ENCODE measurements at places on chromosomes 4 and X.

DNA sequence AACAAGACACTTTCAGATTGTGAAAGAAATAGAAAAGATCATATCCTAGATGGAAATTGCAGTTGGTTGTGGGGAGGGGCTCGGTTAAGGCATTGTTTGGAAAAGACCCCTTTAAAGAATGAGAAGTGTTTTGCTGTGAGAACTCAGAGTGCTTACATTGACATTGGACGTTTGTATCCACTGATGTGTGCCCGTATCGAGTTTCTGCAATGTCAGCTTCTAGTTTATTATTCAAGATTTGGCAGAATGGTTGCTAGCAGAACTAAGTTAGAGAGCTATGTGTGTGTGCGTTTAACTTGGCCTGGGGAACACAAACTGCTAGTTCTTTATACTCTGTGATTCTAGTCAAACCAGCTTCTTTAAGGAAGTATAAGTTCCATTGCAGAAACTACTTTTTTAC is 2702.5 kb downstream of the PCDH7 start:
- no peak for DNase-seq

DNA sequence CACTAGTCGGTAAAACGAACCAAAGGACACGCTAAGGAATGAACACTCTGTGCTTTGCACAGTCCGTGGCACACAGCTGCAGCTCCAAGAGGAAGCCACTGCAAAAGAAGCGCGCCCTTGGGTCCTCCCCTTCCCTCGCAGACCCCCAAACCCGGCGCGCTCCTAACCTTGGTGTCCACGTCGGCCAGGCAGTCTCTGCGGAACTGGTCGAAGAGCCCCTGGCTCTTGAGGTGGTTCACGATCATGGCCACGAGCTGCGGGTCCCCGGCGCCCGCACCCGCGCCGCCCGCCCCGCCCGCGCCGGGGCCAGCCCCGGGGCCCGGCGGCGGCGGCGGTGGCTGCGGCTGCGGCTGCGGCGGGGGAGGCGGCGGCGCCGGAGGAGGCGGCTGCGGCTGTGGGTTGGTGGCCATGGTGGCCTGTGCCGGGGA is 333 bp downstream of the BOD1L1 start:
- DNase-seq: no peak

DNA sequence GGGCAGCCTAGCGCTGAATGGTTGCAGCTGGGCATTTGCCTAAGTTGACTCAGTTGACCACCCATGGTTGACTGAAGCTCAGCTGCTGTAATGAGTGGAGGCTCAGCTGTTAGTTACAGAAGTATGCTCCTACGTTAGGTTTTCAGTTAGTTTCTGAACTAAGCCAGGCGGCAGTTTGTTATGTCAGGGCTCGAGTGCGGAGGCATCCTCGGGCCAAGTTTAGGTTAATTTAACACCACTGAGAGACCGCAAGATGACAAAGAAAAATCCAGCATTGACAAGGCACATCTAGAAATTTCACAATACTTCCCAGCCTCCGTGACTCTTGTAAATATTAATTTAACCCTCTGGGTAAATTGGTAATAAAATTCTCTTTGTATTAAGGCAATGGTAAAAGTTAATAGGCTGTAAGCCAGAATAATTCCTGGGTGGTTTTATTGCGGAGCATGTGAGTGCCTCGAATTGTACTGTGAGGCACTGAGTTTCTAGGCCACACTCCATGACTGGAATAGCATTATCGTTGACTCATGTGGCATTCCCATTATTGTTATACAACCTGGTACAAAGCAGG is 33.1 kb upstream of the CDKN2AIP start:
- no peak for DNase-seq

DNA sequence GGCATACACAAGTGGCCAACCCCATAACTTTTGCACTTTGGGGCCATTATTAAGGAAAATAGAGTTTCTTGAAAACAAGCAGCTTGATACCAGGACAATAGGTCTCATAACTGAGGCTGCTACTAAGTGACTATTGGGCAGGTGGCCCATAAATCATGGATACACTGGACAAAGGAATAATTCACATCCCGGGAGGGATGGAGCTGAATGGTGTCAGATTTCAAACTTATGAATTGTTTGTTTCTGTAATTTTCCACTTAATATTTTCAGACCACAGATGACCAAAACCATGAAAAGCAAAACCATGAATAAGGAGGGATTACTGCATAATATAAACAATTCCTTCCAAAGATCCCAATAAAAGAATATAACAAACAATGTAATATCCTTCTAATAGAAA is 114.4 kb downstream of the WDFY3 start:
- DNase-seq: no peak

- no peak for DNase-seq
Measured at GRCh38 chrX:145552643-145553042, 265.0 kb upstream of the SLITRK2 start.

GRCh38 chrX:848386-848785 is 217.8 kb downstream of the SHOX start:
- DNase-seq: no peak

- DNase-seq: no peak
Measured at GRCh38 chr4:98226396-98226795, 34.8 kb upstream of the RAP1GDS1 start.

- peak; percentile 47 for DNase-seq
Measured at GRCh38 chrX:48493890-48494364, 14.9 kb upstream of the PORCN start.

DNA sequence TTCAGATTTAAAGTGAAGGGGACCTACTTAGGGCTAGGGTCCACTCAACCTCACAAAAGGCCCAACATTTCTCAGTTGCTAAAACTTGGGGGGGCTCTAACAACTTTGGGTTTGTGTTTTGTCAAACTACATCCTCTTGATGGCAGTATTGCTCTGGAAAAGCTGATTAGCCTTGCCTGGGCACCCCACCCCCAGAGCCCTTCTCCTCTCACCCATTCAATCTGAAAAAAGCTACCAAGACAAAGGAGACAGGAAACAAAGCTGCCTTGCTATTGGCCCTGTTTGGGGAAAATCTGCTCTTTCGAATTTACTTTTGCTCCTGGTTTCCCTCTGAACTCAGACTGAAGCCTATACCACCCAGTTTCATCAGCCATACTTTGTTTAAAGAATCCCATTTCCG is 195.2 kb upstream of the STK26 start:
- peak; percentile 27 for DNase-seq

- no peak for DNase-seq
Measured at GRCh38 chr4:54566608-54567007, 91.1 kb upstream of the KIT start.

- DNase-seq: no peak
Measured at GRCh38 chr4:150593996-150594395, 12.0 kb downstream of the MAB21L2 start.

GRCh38 chr4:182620111-182620980 is 296.8 kb downstream of the DCTD start:
- DNase-seq: no peak

- DNase-seq: no peak
Measured at GRCh38 chrX:13761606-13762414, 27.3 kb downstream of the OFD1 start.

DNA sequence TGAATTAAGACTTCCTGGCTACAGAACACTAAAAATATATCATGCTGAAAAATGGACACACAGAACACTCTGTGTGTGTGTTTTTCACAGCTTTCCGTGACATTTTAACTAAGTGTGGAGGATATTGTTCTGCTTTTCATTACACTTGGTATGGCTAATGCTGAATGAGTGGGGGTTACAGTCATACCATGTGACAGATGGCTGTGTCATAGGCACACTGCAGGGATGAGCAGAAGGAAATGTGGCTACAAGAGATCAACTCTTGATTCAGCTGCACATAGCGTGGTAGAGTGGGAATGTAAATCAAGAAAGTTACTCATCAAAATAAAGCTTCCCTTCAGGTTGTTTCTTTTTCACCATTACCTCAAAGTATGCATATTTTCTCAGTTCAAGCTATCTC is 669.8 kb downstream of the IQCM start:
- DNase-seq: no peak

DNA sequence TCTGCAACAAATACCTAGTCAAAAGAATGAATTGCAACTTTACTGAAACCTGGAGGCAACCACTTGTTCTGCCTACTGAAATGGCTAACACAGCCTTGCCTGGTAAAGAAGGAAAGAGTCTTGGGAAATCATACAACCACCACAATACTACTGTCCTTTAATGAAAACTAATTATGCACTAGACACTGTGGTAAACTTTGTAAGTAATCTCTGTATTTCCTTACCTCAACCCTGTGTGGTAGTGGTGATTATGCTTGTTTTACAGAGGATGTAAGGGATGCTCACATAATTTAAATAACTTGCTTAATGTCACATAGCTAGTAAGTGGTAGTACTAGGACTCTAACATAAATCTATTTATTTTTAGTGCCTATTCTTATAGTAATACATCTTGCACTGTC is 44.7 kb downstream of the TMEM156 start:
- DNase-seq: no peak

GRCh38 chrX:101262590-101262989 is 28.5 kb downstream of the TAF7L start:
- no peak for DNase-seq

GRCh38 chr4:26410385-26411293 is 79.6 kb downstream of the CCKAR start:
- DNase-seq: peak; percentile 59

DNA sequence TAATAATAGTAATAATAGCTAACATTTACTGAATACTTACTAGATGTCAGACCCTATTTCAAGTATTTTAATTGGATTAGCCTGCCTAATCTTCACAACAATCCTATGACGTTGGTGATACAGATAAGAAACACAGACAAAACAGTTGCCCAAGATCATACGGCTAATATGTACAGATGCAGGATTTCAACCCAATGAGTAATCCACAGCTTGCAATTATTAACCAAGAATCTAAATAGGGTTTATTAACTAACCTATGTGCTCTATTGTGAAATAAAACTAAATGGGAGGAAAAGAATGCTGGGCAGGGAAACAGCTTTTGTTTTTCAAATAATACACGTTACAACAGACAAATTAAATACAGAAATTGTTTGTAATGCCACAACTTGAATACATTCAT is 23.4 kb downstream of the FBXO8 start:
- no peak for DNase-seq

- peak; percentile 76 for DNase-seq
Measured at GRCh38 chr4:39609454-39609931, 29.2 kb downstream of the SMIM14 start.

GRCh38 chr4:78058591-78059523 is 1.7 kb downstream of the FRAS1 start:
- peak; percentile 17 for DNase-seq

- no peak for DNase-seq
Measured at GRCh38 chr4:124055896-124056295, 656.6 kb downstream of the ANKRD50 start.

DNA sequence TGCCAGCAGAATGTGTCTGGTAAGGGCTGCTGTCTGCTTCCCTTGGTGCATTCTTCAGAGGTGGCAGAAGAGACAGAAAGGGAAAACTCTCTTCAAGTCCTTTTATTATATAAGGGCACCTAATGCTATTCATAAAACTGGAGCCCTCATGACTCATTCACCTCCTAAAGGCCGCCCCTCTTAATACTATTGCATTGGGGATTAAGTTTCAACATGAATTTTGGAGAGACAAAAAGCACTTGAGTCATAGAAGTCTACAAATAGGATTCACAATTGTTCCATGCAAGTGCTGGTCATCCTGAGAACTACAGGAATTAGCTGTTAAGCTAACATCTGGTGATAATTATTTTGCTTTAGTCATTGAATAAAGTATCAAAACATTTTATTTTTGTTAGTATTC is 349.5 kb downstream of the HS3ST1 start:
- no peak for DNase-seq

GRCh38 chr4:103050736-103051436 is 25.7 kb downstream of the SLC9B2 start:
- no peak for DNase-seq

- no peak for DNase-seq
Measured at GRCh38 chr4:165905405-165906027, 32.5 kb downstream of the TLL1 start.

GRCh38 chrX:78165425-78165824 is 26.0 kb upstream of the TAF9B start:
- DNase-seq: no peak

DNA sequence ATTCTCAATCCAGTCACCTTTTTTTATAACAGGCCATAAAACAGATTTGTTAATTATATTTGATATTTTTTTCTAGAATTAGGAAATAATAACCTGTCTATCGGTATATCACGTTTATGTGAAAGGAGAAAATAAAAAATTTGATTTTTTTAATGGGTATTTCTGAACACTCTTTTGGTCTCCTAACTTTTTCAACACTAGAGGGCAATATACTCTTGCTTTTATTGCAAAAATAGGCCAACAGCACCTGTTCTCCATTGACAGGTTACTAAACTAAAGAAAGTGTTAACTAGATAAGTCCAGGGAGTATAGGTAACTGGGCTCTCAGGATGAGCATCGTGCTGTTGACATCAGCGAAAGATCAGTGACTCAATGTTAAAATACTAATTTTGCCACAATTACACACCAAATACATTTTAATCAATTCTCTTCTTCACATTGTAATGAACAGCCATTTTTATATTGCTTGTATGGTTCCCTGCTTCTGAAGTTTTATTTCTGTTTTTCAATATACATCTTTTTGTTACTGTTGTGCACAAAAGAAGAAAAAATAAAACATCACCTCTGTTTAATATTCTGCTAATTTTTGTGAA is 22.8 kb downstream of the NDST4 start:
- DNase-seq: peak; percentile 53

- peak; percentile 57 for DNase-seq
Measured at GRCh38 chr4:151744614-151745013, 16.2 kb downstream of the GATB start.

DNA sequence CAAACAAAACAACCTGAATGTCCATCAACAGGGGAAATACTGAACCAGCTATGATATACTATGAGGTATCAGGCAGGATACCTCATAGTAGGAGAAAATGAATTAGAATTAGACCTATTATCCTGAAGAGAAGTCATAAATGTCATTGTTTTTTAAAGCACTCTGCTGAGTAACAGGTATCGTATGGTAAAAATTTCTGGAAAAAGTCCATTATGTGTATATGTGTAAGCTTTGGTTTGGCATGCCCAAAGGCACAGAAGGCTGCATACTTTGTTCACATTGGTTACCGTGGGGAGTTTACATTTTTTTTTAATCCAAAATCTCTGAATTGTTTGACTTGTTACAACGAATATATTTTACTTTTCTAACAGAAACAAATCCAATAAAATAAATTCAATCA is 70.5 kb downstream of the RPS3A start:
- no peak for DNase-seq
